ENCODE measurements at places on chromosomes 2 and 18.

- no peak for DNase-seq
Observed at GRCh38 chr2:16617282-16618266, 48.1 kb downstream of the CYRIA start.

- no peak for DNase-seq
Observed at GRCh38 chr2:48347712-48348111, 182.2 kb upstream of the STON1 start.

GRCh38 chr2:160433466-160434140 lies 60.0 kb downstream of the RBMS1 start:
- no peak for DNase-seq

DNA sequence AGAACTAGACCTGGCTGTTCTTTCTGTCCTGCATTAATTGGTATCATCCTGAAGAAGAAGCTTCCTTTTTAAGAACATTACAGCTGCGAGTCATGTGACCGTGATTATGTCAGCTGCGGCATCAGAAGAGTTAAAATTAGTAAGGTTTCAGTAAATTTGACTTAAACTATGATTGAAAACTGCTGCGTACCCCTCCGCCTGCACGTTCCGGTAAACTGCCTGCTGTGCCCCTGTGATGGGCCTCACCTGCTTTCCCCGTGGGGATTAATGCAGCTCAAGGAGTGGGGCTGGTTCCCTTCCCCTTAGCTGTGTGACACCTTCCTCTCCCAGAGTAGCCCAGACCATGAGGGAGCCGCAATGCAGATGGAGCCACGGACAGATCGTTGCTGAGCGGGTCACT lies 36.1 kb upstream of the MYO3B start:
- no peak for DNase-seq

GRCh38 chr2:118766871-118767270 lies 80.6 kb downstream of the EN1 start:
- no peak for DNase-seq

- DNase-seq, result no peak
Observed at GRCh38 chr2:65611488-65611887, 179.1 kb upstream of the SPRED2 start.

GRCh38 chr2:99845296-99845695 lies 297.1 kb downstream of the AFF3 start:
- no peak for DNase-seq

GRCh38 chr2:150142561-150142960 lies 344.9 kb downstream of the RND3 start:
- DNase-seq, result no peak

DNA sequence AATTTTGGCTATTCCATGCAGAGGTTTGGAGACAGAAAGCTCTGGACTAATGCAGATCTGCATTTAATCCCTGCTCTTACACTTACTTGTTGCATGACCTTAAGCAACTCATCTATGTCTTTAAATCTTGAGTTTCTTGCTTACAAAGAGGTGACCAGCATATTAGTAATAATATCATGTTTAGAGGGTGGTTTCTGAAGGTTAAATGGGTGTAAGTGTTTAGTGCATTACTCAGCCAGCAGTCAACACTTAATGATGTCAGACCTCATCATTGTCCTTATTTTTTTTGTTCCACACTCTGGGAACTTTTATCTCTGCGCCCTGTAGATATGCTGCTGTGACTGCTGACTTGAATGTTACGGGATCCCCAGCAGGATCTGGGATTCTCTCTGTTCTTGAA lies 1.7 kb downstream of the IL1RL1 start:
- no peak for DNase-seq

DNA sequence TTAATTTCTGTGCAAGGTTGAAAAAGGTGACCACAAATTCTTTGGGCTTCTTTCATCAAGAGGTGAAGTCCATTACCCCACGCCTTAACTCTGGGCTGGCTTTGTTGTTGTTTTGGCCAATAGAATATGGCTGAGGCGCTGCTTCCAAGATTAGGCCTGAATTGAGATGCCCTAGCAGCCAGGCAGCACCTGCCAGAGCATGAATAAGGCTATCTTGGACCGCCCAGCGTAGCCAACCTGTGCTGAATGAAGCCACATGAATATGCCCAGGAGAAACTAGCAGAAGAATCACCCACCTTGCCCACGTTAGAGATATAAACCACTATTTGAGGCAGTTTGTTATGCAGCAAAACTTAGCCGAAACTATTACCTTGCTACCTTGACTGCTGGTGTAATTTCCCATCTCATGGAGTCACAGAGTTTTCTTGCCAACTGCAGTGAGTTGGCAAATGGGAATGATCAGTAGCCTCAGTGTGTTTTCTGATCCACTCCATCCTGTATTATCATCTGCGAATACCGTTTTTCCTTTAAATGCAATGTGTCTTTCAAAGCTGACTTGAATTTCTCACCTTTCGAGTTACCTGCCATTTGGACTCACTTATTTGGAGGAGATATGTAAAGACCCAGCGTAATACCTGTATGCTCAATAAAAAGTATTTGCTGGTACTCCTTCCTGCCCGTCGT lies 679 bp downstream of the TSGA10 start:
- no peak for DNase-seq

Measured in right renal cortex interstitium (tissue), 3 donors.